ENCODE measurements at places on chromosomes 7 and 10.

DNA sequence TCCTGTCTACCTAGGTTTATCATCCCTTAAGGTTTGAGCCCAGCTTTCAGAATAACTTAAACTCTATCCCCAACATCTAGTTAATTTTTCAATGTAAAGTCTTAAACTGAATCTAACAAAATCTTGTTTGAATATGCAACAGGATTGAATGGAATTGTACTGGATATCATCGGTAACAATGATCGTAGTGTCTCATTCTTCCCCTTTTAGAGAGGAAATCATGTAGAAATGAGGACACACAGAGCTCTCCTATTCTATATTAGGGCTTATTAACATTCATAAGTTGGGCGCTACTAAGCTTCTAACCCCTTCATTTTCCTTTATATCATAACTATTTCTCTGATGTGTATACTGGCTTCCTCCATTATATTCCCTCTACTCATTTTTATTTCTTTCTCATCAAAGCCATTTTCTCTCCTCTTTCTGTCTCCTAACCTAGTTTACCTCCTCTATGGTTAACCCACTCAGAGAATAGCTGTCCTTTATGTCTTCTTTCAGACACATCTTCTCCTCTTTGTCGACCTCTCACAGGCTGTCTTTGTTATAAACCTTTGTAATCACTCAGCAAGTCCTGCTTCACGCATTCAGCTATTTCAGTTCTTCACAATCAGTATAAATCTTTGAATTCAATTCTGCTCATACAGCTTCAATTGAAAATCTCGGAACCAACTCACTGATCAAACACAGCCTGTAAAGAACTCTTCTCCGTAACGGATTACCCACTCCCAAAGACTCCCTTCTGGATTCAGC, 1019.0 kb upstream of the C7orf33 start:
- no peak for DNase-seq

- DNase-seq = no peak
Observed at GRCh38 chr7:27364344-27364758, 121.7 kb downstream of the EVX1 start.

- DNase-seq = no peak
Observed at GRCh38 chr7:66542049-66542448, 86.6 kb upstream of the KCTD7 start.

DNA sequence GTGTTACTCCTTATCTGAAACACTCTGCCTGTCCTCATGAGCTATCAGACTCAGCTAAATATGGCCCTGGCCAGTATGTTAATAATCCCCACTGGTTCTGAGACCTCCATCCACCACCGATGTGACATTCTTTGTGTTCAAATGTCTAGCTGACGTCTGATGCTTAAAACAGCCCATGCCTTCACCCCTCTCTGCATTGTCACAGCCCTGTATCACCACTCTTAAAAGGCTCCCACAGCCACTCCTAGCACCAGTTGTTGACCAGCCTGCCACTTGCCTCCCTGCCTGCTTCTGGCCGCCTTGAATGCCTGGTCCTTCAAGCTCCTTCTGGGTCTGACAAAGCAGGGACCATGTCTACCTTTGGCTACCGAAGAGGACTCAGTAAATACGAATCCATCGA, at the start of gene LMOD2:
Gene LMOD2, plus strand, starts transcription at position 253 of the 400 bp plus-strand sequence. Its CDS starts 98 bp downstream, at position 351.
- no peak for DNase-seq

DNA sequence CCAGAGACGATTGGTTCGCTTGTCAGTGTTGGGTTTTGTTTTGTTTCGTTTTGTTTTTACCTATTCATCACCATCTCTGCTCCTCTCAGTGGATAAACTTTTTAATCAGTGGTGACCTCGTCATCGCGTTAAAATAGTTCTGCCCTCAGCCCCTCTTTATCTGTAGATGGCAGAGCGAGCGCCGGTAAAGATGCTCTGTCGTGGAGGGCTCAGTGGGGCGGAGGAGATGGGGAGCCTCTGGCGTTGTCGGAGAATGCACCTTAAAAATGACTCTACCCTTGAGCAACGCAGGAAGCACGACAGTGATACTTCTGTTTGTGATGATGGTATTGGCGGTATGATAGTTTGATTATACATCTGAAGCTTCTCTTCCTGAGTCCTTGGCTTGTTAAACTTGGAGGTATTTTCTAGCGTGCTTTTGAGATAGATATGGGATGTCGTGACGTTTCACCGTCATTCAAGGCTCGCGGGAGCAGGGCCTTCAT, 554 bp downstream of the CSGALNACT2 start:
- peak; percentile 27 for DNase-seq

- DNase-seq = no peak
Observed at GRCh38 chr10:24841530-24841929, 110.9 kb downstream of the PRTFDC1 start.

- no peak for DNase-seq
Observed at GRCh38 chr7:50220273-50220672, 84.2 kb upstream of the IKZF1 start.

DNA sequence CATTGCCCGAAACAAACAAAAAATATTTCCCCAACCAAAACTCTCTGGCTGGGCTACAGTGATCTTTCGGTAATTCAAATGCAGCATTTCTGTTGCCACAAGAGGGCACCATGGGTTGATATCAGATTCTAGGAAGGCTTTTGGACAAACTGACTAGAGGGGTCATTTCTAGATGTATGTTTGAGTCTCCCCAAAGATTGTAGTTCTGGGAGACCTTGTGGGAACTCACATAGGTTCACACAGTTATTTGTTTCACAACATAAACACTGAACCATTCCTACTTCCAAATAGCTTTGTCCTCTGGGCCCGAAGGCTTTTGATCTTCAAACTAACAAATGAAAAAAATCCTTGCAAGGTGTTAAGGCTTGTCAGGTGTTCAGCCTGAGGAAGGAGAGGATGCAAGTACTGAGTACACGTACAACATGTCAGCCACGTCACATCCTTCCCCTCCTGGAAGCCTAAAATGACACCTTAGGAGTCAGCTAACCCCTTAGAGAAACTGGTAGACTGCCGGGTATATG, 37.0 kb upstream of the IL15RA start:
- DNase-seq = peak; percentile 29

- no peak for DNase-seq
Observed at GRCh38 chr10:34995925-34996324, 94.2 kb downstream of the CUL2 start.

- DNase-seq = peak; percentile 50
Observed at GRCh38 chr7:129210256-129210988, 14.4 kb upstream of the AHCYL2 start.

- no peak for DNase-seq
Observed at GRCh38 chr10:99938563-99938962, 71.2 kb downstream of the DNMBP start.

GRCh38 chr10:59435707-59436106, 73.4 kb upstream of the FAM13C start:
- DNase-seq = no peak

DNA sequence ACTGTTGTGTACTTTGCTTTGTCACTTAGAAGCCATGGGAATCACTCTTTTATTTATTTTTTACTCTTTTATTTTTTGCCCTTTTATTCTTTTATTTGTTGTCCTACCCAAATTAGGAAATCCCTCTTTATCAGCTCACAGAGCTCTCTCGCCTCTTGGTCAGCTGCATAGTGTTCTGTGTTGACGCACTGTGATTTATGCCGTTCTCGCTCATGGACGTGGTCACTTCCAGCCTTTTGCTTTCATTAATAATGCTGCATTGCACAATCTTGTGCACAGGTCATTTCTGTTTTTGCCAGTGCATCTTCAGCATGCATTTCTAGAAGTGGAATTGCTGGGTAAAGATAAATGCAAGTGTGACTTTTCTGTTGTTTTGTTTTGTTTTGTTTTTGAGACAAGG, 42.3 kb downstream of the FBH1 start:
- no peak for DNase-seq

DNA sequence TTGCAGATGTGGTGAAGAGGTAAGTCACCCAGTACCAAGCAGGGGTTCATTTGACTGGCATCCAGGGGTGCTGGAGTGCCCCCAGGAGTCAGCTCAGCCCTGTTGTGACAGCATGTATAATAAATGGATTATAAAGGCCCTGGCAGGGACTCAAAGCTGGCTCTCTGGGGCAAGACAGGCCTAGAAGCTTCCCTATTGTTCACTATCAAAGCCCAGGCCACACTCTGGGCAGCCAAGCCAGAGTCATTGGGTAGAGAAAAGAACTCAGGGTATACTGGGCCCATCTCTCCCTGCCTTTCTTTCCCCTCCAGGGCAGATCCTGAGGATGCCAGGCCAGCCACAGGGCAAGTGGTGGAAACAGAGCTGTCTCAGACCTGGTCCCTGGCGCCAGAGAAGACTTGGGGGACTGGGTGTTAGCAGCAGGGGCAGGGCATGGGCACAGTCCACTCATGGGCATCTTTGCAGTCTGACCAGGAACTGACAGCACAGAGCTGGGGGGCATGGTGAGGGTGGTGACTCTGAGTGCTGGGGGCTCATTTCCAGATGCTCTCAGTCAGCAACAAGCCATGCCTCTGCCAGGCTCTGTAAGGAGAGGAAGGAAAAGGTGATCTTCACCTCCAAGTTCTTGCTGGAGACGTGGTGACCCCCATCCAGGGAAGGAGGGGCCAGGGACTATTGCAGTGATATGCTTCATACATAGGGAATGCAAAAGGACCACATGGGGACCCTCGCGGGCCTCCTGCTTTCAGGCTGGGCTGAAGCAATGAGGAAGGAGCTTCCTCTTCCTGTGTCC, 11.7 kb downstream of the RBP3 start:
- no peak for DNase-seq

DNA sequence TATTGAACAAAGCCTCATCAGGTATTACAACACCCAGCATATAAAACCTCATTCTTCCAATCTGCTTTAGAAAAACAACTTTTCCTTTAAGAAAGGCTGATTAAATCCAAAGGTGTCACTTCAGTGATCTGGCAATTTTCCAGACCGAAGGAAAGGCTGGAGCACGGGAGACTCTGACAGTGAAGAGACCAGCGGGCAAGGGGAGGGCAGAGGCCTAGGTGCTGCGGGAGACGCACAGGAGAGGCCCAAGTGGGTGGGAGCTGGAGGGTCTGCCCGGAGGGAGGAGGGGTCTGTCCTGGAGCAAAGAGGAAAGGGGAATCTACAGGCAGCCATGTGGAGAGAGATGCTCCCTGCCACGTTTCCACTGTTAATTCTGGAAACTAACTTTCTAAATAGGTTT, 24.3 kb upstream of the PPP2R2D start:
- DNase-seq = no peak

GRCh38 chr10:79342295-79342761, 4.9 kb upstream of the PPIF start:
- no peak for DNase-seq

- DNase-seq = no peak
Observed at GRCh38 chr10:13001041-13001886, at the start of gene CCDC3. Gene CCDC3, minus strand, starts transcription at chr10:13001713. Its CDS starts 143 bp downstream, at chr10:13001570.

GRCh38 chr10:94210440-94211168, 152.1 kb downstream of the NOC3L start:
- no peak for DNase-seq

GRCh38 chr7:121305109-121305508, 23.7 kb upstream of the WNT16 start:
- DNase-seq = no peak

GRCh38 chr10:120453886-120454285, 3.1 kb upstream of the PLPP4 start:
- no peak for DNase-seq

DNA sequence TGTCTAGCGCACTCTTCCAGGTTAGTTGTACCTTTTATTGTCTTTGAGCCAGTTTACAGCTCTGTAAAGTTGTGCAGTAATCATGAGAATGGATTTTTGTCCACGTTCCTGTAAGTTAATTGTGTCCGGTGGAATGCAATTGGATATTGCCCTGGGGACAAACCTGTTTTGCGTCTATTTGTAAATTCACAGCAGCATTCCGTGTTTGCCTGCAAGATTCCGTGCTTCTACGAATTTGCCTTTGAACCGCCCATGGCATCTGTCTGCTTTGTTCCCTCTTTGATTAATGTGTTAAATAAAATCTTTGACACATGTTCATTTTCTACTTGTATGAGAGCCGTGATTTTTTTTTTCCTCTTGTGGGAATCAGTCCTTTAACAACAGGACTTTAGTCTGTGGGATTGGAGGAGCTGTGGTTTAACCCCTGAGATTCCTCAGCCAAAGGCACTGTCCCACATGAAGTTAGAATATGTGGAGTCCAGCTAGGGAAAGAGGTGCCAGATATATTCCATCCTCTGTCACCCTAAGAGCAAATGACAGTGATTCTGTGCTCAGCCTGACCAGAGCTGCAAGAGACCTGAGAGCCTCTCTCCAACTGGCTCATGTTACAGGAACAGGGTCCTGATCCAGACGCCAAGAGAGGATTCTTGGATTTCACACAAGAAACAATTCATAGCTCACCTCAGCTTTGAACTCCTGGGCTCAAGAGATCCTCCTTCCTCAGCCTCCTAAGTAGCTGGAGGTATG, 126.3 kb downstream of the COL26A1 start:
- DNase-seq = no peak

GRCh38 chr7:100100420-100101015, 679 bp downstream of the MCM7 start:
- DNase-seq = peak; percentile 42

DNA sequence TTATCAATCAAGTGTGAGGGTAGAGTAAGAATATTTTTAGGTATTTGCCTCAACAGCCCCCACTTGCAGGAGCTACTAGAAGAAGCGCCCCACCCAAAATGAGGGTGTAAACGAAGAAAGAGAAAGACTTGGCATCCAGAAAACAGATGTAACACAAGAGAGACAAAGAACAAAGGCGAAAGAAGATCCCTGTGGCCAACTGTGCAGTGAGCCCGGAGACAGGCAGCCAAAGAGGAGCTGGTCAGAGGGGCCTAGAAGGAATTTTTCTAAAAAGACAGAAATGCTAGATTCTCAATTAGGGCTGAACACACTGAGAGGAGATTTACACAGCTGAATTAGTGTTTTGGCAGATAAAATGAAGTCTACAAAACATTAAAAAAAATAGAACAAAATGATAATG, 29.6 kb upstream of the EIF5AL1 start:
- DNase-seq = no peak

DNA sequence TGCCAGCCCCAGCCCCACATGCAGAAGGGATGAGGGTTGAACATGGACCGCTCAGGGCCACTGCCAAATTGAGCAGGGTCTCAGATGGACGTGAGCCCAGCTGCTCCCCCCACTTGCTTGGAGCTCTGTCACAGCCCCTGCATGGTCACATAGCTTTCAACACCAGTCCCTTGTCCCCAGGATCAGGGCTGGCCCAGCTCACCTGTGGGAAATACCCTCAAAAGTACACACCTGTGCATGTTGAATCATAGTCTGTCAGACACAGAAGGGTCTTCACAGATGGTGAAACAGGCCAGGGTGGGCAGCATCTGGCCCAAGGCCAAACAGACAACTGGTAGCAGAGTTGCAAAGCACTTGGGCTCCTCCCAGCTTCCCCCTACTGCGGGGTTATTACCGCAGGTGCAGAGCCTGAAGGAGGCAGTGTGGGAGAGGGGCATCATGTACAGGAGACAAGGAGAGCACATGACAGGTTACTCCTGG, 77.6 kb upstream of the UNC5B start:
- DNase-seq = no peak

DNA sequence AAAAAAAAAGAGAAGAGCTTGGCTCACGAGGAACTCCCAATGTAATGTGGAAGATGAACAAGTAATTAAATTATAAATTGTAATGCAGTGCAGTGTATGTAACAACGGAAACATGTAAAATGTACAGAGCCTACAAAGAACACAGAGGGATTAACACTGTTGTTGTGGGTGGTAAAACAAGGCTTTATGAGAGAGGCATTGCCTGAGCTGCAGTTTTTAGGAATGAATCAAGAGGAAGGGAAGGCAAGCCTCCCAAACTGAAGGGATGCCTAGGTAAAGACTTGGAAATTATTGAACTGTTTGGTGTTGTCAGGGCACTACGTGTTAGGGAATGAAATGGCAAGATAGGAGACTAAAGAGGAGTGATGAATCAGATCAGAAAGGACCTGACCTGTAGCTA, 213.7 kb downstream of the HTR7 start:
- DNase-seq = no peak
